ENCODE measurements at places on chromosomes 2 and 18.

DNA sequence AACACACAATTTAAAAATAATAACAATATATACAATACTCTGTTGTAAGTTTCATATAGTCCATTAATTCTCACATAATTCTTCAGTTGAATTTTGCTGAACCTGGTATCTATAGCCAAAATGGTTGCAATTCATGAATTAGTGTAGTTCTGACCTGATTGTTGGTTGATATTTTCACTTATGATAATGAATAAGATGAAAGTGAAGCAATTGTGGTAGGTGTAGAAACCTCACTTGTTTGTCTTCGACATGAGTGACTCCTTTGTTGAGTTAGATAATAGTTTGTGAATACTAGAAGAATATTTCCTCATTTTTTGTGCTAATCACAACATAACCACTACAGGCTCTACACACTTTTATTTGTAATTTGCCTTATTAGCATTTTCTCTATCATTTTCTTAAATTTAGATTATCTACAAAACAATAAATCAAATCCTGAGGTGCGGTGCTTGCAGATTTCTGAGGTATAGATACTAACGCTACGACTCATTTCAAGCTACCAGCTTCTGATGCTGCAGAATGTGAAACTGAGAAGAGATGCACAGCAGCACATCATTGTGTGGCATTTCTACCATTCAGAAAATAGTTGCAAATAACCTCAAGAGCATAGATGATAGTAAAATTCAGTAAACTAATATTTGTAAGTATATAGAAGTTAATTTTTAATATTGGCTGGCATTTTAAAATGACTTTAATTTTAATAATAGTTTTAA is 117.9 kb downstream of the KCNH7 start:
- DNase-seq: no peak

- no peak for DNase-seq
These were observed 36.4 kb upstream of the SLC14A1 start for GRCh38 chr18:45687621-45688020.

DNA sequence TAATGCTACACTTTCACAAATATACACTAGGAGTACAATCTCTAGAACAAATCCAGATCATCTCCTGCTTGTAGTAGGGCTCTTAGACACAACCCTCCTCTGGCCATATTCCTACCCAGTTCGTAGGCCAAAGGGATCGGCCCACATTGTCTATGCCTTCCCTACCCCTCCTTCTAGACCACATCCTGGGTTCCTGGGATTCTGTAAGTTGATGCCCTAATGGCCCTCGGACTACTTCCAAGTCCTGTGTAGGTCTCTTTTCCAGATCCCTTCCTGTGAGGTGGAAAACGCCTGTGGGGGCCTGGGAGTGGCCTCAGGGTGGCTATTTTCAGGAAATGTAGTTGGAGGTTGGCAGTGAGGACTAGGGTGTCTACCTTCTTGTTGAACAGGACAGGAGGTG is 289.7 kb downstream of the ZNF385B start:
- DNase-seq: no peak

GRCh38 chr2:26720322-26721114 is 28.0 kb downstream of the KCNK3 start:
- DNase-seq: no peak

GRCh38 chr2:29655391-29656086 is 265.8 kb downstream of the ALK start:
- peak; percentile 44 for DNase-seq

DNA sequence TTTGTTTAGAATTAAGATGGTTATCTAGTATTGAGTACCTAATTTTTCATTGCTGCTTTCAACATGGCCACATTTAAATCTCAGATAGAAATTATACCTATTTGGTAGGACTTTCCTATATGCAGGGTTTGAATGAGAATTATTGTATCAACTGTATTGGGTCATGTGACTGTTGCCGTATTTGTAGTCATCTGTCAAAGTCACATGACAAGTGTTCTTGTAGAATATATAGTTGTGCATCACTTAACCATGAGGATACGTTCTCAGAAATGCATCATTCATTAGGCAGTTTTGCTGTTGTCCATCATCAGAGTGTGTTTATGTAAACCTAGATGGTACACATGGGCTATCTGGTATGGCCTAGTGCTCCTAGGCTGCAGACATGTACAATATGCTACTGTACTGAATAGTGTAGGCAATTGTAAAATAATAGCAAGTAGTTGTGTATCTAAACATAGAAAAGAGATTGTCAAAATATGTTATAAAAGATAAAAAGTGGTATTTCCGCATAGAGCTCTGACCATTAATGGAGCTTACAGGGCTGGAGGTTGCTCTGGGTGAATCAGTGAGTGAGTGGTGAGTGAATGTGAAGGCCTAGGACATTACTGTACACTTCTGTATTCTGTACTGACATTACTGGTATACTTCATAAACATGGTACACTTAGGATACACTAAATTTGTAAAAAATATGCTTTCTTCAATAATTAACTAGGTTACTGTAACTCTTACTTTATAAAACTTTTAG is 123.7 kb downstream of the MAP4K4 start:
- DNase-seq: no peak

DNA sequence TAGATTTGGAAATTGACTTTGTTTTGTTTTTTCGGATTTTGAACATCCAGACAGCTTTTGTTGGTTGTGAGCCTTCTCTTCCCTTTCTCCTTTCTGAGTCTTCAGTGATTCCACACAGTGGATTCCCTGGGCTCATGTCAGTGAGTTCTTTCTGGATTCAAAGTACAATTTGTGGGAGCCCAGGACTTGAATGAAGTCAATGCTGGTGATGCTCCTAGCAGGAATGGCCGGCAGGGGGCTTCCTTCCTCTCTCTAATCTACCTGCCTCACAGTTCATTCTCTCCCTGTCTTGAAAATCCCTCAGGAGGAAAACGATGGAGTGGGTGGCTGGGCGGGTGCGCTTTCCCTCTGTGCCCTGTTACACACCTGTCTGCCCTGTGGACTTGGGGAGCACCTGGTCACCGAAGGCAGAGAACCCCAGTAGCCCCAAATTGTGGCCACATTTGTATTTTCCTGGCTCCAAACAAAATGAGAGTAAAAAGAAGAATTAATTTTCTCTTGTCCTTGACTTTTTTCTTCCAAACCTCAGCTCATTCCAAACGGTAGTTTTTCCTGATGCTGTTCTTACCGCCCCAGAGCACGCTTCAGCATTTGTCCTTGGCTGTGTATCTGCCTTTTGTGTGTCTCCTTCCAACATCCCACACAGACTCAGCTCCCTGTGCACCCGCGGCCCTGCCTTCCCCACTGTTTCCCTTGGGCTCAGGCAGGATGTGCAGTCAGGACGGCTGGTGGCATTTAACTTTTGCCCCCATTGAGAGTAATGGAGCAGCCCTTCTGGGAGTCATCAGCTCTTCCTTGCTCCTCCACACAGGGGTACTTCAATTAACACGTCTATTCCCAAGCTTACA is 86.6 kb downstream of the MARCO start:
- peak; percentile 62 for DNase-seq

- DNase-seq: no peak
These were observed 21.6 kb downstream of the TWIST2 start for GRCh38 chr2:238869293-238870124.

DNA sequence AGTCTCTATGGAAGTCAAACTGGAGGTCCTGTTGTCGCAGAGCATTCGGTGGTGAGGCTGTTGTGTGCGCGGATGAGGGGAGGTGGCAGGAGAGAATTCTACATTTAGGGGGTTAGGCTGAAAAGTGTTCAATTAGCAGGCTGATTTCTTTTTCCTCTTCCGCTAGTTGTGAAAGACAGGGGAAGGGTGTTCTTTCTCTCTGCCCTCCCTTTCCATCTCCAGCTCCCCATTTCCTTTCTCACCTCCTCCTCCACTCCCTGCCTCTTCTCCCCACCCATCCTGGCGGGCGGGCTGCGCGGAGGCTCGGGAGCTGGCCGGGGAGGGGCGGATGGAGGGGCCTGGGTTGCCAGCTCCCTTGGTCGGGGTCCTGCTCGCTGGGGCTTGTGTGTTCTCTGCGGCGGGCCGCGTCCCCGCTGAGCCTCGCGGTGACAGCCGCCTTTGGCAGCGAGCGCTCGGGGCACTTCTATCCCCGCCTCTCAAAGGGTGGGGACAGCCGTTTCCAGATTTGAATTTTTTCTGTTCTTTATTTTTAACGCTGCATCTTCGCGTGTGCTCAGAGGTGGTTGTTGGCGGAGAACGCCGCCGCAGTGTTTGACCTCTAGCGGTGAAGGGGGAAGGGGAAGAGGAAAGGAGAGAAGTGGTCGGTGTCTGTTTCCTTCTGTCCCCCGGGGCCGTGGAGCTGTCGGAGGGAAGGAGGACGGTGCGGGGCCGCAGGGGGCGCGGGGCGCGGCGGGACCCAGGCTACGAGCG is 3.6 kb downstream of the SOX11 start:
- no peak for DNase-seq

- no peak for DNase-seq
These were observed 38.3 kb downstream of the SATB2 start for GRCh38 chr2:199419428-199419827.

- no peak for DNase-seq
These were observed 49.4 kb upstream of the APCDD1 start for GRCh38 chr18:10405014-10405493.

DNA sequence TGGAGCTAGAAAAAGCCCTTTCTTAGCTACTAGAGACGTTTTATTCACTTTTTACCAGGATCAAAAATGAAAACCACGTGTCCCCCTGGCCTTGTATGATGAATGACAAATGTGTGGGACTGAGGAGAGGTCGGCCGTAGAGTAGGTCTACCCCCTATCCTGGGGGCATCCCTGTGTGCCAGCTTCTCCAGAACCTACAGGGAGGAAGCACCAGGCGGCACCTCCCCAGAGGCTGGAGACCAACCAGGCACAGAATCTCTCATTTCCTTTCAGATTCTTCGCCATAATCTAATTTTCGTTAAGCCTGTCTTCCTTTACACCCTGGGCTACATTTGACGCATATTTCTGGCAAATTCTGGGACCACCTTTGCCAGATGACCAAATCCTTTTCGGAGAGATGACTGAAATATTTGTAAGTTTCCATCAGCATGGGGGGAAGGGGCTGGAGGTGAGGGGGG is 15.9 kb downstream of the TWIST2 start:
- no peak for DNase-seq

DNA sequence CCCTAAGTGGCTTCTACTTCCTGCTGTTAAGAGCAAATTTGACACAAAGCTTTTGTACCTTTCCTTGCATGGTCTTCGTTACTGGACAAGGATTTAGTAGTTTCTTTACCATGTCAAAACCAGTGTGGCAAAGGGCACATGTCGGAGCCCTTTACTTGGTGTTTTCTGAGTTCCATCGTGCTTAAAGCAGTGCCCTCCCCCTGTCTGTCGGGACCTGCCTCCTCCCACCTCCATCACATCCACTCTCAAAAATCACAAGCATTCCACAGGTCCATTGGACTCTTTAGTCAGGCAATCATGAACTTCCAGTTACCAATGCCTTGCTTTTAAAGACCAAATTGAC is 763 bp downstream of the CCDC141 start:
- DNase-seq: no peak

DNA sequence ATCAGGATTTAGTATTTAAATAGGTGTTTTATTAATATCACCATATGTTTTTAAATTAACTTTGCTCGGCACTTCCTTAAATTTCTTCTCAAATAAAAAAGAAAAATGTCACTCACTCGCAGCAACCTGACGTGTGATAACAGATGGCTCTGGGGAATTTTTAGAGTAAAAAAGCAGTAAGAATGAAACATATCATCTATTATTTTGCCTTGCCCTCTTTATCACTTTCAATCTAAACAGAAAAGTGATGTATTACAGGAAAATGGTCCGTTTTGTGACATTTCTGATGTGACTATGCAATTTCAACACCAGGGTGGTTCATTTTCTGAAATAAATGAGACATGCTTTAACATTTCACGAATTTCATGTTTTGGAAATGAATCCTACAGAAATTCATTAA is 1368.0 kb upstream of the LRRTM1 start:
- no peak for DNase-seq

- DNase-seq: no peak
These were observed 229.3 kb downstream of the NBAS start for GRCh38 chr2:15331787-15332186.

Data from epithelial cell of esophagus (primary cell).